ENCODE measurements at places on chromosomes 13 and 19. TPM values are rescaled to one million over a fixed set of nuclear protein-coding genes. Genes with fewer than 3 reads are reported as not detected.

B9D2 gene
- 28.6 TPM for total RNA-seq

URAD gene
- total RNA-seq: not detected

CEACAM7 gene
- total RNA-seq: 0.03 TPM

RNF113B gene
- not detected for total RNA-seq

LRRC8E gene
- total RNA-seq: 6.4 TPM

ZNF177 gene
- 0.44 TPM for total RNA-seq

KCNJ14 gene
- total RNA-seq: 1.1 TPM

TMEM221 gene
- 0.76 TPM for total RNA-seq

KRTDAP gene
- not detected for total RNA-seq

YIPF2 gene
- total RNA-seq: 22.1 TPM
